ENCODE measurements at places on chromosomes 6 and 20. TPM values are rescaled to one million over a fixed set of nuclear protein-coding genes. Genes with fewer than 3 reads are reported as not detected.

DNA sequence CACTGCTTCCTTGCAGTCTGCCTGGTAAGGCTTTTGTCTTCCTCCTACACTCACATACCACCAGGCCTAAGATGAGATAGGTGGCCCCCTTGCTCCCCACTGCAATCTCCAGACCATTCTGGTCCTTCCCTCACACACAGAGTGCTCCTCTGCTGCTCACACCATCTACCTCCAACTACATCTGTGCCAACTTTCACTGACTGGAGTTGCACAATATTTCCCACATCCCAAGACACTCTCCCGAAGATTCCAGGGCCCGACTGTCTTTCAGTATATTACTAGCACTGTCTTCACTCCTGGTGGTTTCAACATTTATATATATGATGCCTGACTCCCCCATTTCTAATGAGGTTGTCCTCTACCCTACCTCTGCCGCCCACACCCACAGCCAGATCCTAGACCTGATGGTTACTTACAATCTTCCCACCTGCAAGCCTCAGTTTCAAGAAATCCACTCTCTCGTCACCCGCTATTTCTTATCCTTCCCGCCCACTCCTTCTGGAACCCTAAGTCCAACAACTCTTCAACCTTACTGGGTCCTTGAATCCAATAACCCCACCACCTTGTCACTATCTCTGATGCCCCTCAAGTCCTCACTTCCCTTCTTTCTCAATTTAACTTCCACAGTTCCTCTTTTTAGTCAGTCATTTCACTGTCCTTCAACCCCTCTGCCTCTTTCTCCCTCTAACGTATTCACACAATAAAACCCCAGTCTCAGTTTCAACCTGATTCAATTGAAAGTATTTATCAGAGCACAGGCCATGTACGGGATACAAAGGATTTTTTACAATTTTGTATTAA, 21.6 kb downstream of the RALGAPA2 start:
- DNase-seq: no peak

DNA sequence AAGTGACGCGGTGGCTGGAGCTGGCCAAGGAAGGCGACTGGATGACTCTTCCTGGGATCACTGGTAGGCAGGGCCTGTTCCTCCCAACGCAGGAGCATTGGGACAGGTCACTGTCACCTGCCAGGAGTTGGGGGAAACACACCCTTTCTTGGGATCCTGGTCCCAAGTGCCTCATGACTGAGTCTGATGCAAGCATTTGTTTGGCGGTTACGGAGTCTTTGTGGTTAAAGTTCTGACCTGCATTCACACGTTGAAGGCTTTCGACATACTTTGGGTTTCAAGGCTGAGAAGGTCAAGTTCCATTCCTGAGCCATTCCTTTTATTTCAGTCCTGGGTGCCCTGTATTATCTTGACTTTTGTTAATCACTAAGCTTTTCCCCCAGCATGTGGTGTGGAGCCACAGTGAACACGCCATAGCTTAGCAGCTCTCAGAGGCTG, 6.0 kb downstream of the PNLDC1 start:
- DNase-seq: no peak

DNA sequence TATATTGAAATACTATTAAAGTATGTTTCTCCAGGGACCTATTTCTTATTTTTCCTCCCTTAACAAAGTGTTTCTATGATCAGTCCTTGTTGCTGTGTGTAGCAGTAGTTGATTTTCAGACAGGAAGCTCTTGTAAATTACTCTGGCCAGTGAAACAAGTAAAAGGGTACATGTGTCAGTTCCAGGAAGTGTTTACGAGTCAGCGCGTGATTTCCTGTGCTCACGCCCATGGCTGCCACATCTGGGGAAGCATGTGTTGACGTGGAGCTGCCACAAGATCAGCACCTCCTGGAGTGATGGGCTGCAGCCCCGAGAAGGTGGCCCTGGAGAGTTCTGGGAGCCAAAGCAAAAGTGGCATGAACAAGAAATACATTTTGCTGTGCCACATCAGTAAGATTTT, 38.6 kb upstream of the GGTLC1 start:
- no peak for DNase-seq

GRCh38 chr20:38178065-38178491, 13.0 kb upstream of the TGM2 start:
- no peak for DNase-seq

- no peak for DNase-seq
Measured at GRCh38 chr20:9416421-9416820, 98.0 kb upstream of the LAMP5 start.

DNA sequence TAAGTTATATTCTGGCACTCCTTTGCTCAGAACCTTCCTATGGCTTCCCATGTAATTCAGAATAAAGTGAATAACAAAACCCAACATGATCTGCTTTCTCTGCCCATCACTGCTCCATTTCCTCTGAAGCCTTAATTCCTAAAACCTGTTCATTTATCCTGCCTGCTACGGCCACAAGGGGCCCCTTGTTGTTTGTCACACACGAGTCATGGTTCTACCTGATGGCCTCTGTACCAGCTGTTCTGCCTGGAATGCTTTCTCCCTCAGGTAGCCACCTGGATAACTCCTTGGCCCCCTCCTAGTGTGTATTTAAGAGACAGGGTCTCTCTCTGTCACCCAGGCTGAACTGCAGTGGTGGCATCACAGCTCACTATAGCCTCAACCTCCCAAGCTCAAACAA, 26.8 kb downstream of the ERGIC3 start:
- DNase-seq: no peak

DNA sequence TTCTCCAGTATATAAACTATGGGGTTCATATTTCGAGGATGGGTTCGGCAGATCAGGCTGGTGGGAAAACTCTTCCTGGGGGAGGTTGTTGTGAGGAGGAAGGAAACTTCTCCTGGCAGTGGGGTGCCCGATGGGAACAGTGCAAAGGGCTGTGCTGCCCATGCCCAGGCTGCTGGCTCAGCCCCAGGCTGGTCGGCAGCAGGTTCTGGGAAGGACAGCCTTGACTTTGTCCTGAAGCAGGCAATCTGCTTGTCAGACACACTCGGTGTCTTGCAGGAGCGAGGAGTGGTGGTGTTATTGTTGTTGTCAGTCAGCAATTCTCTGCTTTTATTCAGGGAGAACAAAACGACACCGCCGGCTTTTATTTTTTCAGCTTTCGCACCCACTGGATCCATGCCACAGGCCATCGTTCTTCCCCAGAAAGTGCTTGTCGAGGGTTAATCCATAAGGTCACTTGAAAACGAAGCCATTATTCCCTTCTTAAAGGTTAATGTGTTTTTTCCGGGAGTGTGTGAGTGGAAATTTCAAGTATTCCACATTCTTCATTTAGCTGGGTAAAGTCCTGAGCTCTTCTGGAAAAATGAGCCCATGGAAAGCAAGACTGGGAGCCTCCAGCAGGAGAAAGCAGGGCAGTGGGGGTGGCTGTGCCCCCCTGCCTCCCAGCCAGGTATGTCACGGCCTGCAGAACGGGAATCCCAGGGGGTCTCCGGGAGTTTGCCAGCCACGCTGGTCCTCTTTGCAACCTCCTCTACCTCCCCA, 57.0 kb upstream of the STX16 start:
- peak; percentile 50 for DNase-seq

DNA sequence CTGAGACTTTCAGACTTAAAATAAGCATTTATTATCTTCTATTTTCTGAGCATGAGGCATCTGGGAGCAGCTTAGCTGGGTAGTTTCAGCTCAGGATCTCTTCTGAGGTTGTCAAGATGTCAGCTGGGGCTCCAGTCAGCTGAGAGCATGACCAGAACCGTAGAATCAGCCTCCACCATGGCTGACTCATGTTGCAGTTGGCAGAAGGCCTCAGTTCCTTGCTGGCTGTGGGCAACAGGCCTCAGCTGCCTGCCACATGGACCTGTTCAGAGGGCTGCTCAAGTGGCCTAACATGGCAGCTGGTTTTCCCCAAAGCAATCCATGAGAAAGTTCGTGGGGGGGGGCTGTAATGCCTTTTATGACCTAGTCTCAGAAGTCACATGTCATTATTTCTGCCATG, 142.3 kb downstream of the LY86 start:
- no peak for DNase-seq

DNA sequence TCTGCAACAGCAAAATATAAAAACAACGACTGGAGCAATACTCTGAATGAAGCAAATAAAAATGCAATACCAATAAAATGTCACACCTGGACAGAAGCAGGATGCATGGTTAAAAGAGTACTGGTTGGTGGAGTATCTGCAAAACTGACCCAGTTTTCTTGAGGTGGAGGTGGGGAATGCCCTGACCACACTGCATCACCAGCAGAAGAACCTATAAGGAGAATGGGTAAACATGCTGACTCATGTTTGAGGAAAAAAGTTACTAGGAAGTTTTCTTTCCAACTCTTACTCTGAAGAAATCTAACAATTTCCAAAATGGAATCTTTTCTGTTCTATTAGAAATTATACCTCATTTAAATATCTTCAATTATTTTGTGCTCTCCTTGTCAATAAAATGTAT, 43.6 kb downstream of the REPS1 start:
- no peak for DNase-seq

GRCh38 chr6:1796706-1797529, 187.2 kb downstream of the FOXC1 start:
- no peak for DNase-seq

GRCh38 chr20:2763186-2763585, 37.2 kb downstream of the CPXM1 start:
- DNase-seq: no peak

DNA sequence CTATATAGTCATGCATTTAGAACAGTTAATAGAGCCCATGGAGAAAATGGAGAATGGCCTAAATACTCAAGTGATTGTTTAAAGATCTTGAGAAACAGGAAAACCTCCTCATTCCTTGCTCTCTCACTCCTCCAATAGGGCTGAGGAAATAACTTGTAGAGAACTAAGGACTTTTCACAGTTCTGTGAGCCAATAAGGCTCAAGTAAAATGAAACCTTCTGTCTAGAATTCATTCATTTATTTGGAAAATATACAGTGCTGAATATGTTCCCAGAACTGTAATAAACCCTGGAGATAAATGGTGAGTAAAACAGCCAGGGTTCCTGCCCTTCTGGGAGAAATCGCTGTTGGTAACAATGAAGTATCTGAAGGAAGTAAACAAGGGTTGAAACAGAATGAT, 35.3 kb downstream of the ELOVL2 start:
- no peak for DNase-seq

- no peak for DNase-seq
Measured at GRCh38 chr6:21061892-21062291, 527.6 kb downstream of the CDKAL1 start.

DNA sequence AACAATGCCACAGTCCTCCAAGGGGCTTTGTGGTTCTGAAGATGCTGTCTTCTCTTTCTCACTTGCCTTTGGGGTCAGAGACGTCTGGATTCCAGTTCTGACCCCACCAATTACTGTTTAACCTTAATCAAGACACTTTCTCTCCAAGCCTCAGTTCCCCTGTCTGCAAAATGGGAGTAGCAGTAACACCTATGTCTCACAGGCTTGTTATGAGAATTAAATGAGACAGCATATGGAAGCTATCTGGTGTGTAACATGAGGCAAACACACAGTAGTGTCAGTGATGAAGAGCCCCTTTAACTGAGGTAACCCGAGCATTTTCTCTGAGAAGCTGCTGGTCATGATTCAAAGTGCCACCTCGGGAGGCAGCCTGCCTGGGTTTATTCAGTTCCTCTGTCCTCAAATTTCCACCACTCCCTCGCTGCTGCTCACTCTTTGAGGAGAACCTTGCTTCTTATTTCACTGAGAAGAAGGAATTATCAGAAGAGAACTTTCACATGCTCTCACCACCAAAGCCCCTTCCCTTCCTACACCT, 11.7 kb downstream of the PPIL1 start:
- DNase-seq: no peak

- no peak for DNase-seq
Measured at GRCh38 chr20:22914291-22914690, 120.8 kb upstream of the SSTR4 start.

- no peak for DNase-seq
Measured at GRCh38 chr6:7649037-7649810, 59.2 kb downstream of the SNRNP48 start.

GRCh38 chr20:23349338-23350195, 1.0 kb upstream of the NXT1 start:
- no peak for DNase-seq

DNA sequence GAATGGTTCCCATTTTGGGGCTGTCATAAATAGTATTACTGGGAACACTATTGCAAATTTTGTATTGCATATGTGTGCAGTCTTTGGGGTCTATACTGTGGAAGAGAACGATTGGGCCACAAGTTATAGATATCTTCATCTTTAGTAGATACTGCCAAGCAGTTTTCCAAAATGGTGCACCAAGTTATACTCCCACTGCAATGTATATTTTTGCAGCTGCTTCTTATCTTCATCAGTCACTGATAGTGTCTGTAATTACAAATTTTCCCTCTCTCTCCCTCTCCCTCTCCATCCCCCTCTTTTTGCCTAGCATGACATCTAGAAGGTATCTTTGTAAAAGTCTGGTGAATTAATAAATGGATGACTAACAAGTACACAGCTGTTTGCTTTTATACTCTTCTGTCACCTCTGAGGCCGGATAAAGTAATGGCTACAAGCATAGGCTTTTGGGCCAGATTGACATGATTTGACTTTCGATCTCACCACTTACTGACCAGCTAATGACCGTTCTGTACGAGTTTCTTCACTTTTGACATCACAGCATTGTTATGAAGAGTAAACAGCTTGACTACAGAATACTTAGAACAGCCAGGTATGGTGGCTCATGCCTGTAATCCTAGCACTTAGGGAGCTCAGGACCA, 113.3 kb upstream of the SLC2A12 start:
- no peak for DNase-seq

GRCh38 chr6:109224107-109224875, 129.0 kb downstream of the CEP57L1 start:
- DNase-seq: no peak

DNA sequence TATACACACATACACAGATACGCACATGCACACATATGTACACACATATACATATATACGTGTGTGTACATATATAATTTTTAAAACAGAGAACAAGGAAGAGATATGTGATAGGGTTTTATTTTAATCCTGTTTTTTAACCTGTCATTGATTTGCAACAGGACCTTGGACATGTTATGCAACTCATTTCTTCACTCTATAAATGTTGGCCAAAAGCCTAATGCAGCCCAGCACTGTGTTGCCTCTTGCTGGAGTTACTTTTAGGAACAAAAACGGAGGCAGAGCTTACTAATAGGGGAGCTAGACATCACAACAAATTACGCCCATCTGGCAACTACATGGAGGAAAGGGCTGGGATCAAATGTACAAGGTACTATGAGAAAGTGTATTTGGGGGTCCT, 179.9 kb upstream of the TAB2 start:
- DNase-seq: no peak

The NR2E1 gene
- polyA plus RNA-seq: not detected

The KIF25 gene
- 1.2 TPM for polyA plus RNA-seq

The PDYN gene
- 6.7 TPM for polyA plus RNA-seq

The PLCB4 gene
- 22.7 TPM for polyA plus RNA-seq

The SH3BGRL2 gene
- polyA plus RNA-seq: 23.8 TPM

The MOXD1 gene
- 32.9 TPM for polyA plus RNA-seq

The HLA-DMB gene
- 7.0 TPM for polyA plus RNA-seq

The CD93 gene
- 19.8 TPM for polyA plus RNA-seq

The ANGPT4 gene
- 0.57 TPM for polyA plus RNA-seq

The KCNK5 gene
- 0.73 TPM for polyA plus RNA-seq

The TOX2 gene
- polyA plus RNA-seq: 15.1 TPM

The BNIP5 gene
- not detected for polyA plus RNA-seq

The SLC22A3 gene
- 8.0 TPM for polyA plus RNA-seq

The SEC23B gene
- 52.4 TPM for polyA plus RNA-seq

Measured in spinal cord (tissue), 10 donors.